ENCODE measurements at places on chromosomes 5 and 9. TPM values are rescaled to one million over a fixed set of nuclear protein-coding genes. Genes with fewer than 3 reads are reported as not detected.

DNA sequence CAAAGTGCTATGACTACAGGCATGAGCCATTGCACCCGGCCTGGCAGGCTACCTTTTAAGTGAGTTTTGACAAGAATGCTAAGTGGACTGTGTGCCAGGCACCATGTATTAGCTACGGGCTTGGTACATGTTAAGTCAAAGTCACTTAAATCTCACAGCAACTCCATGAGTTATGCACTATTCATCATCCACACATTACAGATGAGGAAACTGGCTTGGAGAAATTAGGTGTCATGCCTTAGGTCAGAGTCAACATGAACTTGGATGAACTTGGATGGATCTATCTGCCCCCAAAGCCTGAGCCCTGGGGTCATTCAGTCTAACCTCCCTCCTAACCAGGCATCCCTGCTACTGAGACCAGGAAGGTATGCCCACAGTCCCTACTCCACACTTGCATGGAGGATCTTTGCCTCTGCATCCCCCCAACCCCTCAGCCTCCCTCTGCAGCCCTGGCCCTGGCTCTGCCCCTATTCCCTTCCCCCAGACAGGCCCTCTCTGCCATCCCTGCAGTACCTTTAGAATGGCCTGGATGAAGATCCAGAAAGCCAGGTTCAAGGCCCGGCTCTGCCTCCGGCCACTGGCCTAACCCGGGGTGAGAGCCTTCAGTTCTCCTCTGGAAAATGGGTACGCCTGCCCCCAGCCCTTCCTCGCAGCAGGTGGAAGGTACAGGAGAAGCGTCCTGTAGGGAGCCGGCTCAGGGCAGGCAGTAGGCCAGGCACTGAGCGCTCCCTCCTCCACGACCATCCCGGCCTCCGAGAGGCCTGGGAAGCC is 685 bp upstream of the ADGRD2 start:
- DNase-seq = no peak

The PCA3 gene
- total RNA-seq = not detected

GRCh38 chr5:473551-474192 is 30.7 kb downstream of the EXOC3 start:
- DNase-seq = peak; percentile 31

DNA sequence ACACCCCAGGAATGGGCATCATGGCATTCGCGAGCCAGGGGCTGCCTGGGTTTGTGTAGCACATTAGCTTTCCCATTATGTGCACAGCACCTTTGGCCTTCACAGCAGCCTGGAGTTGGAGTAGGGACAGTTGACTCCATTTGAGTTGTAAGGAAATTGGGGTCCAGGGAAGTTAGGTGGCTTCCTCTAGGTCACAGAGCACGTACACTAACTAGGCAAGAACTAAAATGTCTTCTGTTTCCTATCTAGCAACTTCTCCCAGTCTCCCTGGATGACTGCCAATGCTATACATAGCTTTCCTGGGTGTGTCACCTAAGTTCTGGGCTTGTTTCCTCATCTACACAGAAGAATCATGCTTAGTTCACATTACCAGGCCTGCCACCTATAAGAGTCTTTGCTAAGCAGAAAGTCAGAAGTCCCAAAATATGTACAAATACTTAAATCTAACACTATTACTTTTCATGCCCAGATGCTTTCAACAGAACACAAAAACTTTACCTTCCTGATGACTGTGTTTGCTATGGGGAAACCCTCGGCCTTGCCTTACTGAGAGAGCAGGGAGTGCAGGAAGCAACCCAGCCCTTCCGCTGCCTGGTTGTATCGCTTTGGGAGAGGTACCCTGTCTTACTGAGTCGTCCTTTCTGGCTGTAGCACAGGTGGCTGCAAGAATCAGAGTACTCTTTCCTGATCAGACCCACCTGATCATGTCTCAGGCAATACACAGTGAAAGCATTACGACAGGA is 12.0 kb downstream of the MACROH2A1 start:
- no peak for DNase-seq

DNA sequence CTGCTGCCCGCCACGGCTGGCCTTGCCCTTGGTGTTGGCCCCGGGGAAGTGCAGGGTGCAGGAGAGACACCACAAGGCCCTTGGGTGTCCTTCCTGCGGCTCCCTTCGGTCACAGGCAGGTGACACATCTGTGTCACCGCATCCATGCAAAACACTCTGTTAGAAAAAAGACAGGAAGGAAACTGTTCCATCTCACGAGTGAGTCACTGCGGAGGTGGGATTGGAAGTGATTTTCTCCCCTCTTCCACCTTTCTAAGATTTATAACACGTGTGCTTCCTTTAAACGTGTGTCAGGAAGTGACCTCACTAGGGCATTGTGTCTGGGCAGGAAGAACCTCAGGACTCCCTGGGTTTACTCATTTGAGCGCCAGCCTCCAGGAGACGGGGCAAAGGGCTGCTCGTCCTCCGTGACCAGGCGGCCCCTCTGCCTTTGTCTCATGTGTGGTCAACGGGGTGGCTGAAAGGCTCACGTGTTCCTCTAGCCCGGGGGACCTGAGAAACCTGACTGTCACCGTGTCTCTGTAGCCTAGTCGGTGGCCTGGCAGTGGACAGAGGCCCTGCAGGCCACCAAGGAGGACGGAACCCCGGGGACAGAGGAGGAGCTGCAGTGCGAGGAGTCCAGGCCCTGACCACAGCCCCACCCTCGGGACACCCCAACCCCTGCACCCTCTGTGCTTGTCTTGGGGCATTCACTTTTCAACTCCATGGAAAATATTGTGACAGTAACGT is 4.9 kb upstream of the LCN1 start:
- DNase-seq = peak; percentile 33
